ENCODE measurements at places on chromosomes 6 and 20.

GRCh38 chr6:117156741-117157140 lies 108.6 kb upstream of the VGLL2 start:
- DNase-seq, result no peak

DNA sequence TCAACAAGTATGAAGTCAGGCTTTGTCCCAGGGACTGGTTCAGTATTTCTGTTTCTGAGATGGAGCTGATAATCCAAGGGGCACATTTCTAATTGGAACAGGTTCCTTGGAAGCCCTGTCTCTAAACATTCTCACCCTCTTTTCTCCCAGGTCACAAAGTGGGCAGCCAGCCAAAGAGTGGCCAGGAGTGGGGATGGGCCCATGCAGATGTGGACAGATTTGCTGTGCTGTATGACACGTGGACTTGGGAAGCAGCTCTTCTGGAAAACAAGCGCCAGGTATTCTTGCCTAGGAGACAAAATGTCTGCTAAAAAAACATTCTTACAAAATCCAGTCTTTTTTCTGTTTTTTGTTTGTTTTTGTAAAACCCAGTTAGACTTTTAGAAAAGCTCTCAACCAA lies 140.2 kb downstream of the CD164 start:
- no peak for DNase-seq

GRCh38 chr6:21213492-21213891 lies 380.1 kb upstream of the SOX4 start:
- DNase-seq, result no peak

DNA sequence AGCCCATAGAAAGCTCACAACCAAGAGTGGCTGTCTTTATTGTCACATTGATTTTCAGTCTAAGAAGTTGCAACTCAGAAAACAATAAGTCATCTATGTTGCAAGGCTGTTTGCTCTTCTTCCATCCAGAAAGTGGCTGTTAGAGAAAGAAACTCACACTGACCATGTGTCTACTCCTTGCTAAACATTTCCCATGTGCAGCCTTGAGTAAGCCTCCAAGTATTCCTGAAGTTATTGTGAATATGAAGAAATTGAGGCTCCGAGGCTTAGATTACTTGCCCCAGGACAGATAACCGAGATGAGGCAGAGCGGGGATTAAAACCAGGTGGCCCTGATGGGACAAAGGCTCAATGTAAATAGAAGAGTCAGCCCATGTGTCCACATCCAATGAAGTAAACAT lies 105.0 kb downstream of the SPTLC3 start:
- no peak for DNase-seq

- DNase-seq, result no peak
These were observed 1.5 kb downstream of the HM13 start for GRCh38 chr20:31515775-31516107.

DNA sequence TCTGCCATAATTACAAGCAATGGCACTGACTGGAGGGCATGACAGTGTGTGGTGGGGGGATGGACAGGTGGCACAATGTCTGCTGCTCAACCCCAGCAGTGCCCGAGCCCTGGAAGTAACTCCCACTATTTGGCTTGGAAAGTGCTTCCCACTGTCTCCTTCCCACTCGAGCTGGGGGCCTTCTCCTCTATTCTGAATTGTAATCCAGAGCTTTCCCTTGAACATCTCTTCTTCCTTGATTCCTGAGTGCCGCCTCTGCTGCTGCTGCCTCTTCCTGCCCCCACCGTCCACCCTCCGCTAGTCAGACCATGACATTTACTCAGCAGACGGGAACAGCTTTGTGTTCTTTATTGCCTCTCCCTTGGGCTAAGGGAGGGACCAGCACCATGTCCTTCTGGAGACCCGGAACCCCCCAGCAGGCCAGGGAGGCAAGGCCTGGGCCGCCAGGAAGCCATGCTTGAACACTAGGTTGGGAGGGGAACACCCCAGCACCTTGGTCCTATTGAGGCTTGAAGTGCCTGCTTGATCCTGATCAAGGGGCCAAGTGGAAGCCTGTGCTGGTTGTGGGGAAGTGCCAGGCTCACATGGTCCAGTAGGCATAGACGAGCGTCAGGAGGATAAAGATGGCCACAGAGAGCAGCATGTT lies 17.0 kb downstream of the CCDC167 start:
- DNase-seq, result no peak

DNA sequence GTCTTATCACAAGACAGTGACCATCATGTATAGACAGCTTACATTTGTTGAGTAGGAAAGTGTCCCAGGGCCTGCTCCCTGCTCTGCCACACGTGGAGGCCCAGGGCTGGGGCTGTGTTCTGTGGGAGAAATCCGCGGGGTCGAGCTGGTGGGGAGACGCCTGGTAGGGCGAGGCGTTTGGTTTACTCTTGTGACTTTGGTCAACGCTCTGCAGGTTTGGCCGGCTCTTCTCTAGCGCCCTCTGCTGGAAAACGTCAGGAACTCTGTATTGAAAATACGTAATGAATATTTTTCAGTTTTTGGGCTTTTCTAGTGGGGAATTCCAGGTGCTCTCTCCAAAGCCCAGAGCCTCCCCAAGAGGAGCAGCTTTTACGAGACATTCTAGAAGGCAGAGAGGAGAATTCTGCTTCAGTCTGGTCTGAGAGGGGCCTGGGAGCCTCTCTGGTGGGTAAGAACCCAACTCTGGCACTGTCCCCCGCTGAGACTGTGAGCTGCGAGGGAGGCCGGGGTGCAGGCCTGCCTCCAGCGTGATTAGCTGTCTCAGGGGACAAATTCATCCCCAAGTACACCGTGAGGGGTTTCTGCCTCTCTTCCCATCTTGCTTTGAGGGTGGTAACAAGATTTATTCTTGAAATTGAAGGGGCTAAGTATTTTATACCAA lies 112.6 kb upstream of the RALGAPA2 start:
- no peak for DNase-seq

- peak; percentile 57 for DNase-seq
These were observed 71.0 kb upstream of the CD83 start for GRCh38 chr6:14046476-14047068.

GRCh38 chr20:10022625-10023024 lies 12.2 kb upstream of the ANKEF1 start:
- no peak for DNase-seq

DNA sequence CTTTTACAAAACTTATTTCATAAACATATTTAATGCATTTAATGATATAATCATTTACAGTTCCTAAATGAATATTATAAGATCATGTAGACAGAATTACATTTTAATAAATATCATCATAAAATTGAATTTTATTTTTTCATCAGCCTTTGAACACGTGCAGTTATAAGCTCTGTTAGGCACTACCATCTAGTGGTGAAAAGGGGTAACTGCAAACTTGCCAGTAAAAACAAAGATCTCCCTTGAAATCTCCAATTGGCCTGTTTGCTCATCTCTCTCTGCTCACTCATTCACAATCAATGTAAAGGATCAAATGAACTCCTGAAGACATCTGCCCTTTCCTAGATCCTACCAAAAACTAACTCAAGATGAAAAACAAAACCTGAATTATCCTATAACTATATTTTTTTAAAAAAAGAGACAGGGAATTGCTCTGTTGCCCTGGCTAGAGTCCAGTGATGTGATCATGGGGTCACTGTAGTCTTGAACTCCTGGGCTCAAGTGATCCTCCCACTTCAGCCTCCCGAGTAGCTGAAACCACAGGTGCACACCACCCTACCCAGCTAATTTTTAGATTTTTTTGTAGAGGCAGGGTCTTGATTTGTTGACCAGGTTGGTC lies 31.7 kb downstream of the SAMHD1 start:
- peak; percentile 39 for DNase-seq

DNA sequence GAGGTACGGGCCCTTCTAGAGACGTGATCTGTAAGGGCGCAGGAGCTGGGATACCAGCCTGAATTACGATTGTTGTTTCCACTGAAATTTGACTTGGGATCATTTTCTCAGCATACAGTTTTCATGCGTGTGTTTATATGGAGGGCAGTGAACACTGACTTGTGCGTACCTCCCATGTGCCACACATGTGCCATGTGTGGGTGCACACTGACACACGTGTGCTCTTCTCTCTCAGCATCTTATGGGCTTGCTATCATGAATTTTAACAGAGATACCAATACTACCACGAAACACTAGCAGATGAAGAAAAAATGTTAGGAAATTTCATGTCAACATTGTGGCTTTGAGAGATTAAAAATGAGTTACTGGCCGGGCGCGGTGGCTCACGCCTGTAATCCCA lies 39.1 kb downstream of the L3MBTL3 start:
- DNase-seq, result no peak

DNA sequence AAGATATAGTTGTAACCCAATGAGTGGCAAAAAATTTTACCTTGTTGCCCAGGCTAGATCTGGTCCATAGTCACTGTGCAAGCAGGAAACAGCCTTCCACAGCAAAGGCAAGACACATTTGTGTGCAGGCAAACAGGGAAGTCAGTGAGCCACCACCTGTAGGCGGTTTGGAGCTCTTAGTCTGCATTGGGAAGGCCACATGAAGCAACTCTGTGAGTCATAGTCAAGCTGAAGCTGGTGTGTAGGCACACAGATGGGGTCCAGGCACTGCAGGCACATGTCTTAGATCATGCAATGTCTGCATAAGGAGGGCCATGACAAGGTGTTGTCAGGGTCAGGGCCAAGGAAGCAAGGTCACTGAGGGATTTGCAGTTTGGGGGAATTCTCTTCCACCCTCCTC lies 543.2 kb upstream of the EPHA7 start:
- DNase-seq, result no peak

DNA sequence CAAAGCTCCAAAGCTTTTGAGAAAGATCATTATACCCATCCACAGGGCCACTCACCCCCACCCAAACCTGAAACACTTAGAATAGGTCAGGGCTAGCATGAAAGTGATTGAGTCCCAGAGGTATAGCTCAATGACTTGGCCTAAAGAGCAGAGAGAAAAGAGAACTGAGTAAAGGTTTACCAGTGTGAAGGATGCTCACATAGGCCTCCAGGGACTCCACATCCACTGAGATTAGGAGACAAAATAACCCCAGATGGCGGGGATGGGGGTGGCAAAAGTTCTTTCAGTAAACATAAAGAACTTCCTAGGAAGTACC lies 12.2 kb downstream of the SAYSD1 start:
- no peak for DNase-seq

GRCh38 chr20:63950701-63951397 lies 5.4 kb downstream of the UCKL1 start:
- no peak for DNase-seq

DNA sequence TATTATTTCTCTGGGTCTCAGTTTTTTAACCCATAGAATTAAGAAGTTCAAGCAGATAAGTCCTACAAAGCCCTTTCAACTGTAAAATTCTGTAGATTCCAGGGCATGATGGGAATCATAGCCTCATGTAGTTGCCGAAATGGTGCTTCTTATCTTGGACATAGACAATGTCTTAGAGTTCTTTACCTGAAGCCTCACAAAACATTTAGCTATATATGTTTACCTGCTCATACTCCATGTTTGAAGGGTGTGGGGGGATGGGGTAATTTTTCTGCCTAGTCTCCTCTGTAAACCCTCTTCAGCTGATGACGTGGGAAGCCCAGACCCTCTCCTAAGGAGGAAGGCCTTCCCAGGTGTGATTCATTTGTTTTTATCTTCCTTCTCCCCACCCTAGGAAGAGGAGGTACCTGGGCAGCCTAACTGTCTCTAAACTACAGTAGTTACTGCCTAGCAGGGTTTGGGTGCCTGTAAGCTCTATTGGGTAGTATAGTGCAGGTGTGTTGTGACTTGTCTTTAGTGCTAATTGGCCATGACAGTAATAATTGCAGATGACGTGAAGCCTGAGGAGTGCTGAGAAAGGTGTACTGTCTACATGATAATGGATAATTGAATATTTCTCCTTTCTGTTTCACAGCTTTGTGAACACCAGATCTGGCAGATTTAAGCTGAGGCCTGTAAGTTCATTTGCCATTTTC lies 230.8 kb downstream of the TFAP2B start:
- no peak for DNase-seq

DNA sequence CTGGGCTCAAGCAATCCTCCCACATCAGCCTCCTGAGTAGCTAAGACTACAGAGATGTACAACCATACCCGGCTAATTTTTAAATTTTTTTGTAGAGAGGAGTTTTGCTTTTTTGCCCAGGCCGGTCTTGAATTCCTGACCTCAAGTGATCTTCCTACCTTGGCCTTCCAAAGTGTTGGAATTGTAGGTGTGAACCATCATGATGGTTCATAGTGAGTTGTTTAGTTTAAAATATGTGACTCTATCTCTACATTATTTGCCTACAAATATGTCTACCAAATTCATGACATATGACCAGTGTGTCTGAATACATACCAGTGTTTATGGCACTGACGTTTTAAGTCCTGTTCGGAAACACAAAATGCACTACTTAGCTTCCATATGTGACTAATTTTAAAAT lies 154.9 kb downstream of the GMPR start:
- DNase-seq, result no peak

GRCh38 chr6:82066196-82066595 lies 181.3 kb downstream of the IBTK start:
- no peak for DNase-seq

DNA sequence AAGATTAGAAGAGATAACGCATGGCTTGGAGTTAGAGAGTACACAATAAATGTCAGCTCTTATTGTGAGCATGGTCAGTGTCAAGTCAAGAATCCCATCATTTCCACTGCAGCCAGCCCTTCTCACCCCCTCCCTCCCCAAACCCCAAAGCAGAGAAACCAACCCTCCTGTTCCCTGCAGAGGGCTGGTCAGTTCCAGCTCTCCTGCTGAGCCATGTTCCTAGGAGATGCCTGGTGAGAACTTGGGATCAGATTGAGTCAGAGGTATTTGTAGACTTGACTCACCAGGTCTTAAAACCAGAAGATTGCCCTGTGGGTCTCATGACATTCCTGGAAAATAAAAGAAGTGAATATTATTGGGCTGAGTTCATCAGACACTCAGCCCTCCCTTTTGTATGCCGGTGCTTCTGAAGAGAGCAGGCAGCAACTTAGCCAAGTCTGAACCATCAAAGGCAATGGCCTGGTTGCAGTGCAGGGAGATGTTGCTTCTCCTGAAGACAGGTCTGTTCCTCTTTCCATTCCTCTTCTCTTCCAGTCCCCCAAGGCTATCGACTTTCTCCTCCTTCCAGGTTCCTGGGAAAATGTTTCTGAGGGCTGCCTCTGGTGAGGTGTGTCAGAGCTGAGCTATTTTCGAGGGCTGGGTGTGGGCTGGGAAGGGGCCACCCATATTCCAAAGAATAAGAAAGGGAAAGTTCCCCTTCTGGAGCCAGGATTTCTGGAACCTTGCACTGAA lies 278.2 kb upstream of the SUPT3H start:
- DNase-seq, result no peak

- no peak for DNase-seq
These were observed 1.3 kb upstream of the MTFR2 start for GRCh38 chr6:136251394-136251793.
